ENCODE measurements at places on chromosomes 6 and 20.

DNA sequence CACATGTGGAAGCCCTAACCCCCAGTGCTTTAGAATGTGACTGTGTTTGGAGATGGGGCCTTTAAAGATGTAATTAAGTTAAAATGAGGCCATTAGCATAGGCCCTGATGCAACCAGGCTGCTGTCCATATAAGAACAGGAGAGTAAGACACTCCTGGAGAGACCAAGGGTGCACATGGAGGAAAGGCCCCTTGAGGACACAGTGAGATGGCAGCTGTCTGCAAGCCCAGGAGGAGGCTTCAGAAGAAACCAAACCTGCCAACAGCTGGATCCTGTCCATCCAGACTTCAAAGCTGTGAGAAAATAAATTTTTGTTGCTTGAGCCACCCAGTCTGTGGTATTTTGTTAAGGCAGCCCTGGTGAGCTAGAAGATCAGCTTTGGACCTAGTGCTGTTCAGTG is 16.8 kb upstream of the SNRPB2 start:
- no peak for DNase-seq

DNA sequence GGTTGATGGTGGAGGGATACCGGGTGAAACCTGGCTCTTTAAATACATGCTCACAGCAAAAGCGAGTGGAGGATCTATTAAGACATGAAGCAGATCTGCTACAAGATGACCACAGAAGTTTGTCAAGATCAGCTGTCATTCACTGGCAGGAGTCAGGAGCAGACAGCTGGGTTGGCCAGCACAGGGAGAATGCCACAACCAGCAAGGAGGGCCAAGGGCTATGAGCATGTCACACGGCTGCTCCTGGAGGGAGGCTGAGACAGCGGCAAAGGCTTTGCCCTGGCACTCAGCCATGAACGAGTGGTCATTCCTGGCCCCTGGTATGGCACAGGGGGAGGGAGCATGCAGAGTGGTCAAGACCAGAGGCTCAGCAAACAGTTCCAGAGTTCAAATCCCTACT is 77.6 kb downstream of the POPDC3 start:
- no peak for DNase-seq

DNA sequence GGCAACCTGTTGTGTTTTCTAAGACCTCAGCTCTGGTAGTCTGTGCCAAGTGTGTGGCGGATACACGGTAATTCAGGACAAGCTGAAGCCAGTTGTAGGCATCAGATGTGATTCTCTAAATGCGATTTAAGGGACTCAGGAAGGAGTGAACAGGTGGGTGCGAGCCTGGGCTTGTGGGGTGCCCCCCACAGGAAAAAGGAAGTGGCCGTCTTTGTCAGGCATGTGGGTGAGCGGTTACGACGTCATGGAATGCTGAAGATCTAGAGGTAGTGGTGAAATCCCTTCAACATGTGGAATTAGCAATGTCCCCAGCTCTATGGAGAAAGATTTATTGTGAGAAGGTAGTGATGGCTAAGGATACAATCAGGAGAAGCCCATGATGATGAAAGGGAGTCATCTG is 95.1 kb upstream of the EXOC2 start:
- DNase-seq = peak; percentile 3

DNA sequence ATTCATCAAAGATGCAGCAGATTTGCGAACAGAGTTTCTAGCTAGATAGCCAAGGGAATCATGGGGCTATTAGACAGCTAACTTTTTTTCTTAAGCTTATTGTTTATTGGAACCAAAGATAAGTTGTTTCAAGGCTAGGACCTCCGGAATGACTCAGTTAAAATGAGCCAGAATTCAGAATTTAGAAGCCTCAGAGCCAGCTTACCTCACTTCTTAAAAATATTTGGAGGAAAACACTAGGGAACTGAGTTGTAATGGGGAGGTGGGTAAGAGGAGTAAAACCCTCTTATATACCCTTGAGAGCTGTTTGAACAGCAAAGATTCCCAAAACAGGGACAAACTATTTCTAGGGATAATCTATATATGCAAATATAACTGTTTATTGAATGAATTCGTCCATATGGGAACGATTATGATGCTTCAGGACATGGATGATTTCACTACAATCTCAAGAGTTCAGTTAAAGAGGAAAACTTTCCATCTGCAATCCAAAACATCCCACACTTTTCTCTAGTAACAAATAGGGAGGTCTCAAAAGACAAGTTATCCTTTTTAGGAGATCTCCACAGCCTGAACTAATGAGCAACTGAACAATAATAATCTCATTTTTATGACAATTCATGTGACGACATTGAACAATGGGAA is 12.6 kb upstream of the CARMIL1 start:
- DNase-seq = no peak

- DNase-seq = no peak
These were observed 11.6 kb upstream of the STX16 start for GRCh38 chr20:58639182-58640146.

Data from stimulated activated CD4-positive, alpha-beta T cell treated with anti-CD3 and anti-CD28 coated beads, Interleukin-2, amount 100 ng/mL, for 48 hours (primary cell).